Retina (tissue), 1 donor: ENCODE measurements at places on chromosomes 13 and 19.

GRCh38 chr19:21901861-21902260, 65.9 kb upstream of the ZNF43 start:
- no peak for DNase-seq

- DNase-seq, result no peak
Measured at GRCh38 chr13:31755803-31756212, 16.5 kb downstream of the RXFP2 start.

DNA sequence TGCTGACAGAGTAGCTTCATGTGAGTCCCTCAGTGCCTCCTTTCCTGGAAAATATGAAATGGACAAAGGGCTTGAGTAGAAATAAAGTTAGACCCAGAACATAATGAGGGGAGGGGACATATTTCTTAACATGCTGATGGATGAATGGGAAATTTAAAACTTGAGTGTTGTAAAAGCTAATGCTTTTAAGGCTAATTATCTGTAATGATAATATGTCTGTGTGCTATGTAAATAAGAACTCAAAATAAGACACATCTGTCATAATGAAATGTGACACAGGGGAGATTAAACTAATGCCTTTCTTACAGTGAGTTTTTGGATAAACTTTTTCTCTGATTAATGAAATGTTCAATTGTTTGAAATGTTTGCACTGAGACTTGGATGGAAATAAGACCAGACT, 65.8 kb upstream of the RFXAP start:
- DNase-seq, result no peak

GRCh38 chr13:114149774-114150740, 17.6 kb upstream of the RASA3 start:
- no peak for DNase-seq

GRCh38 chr19:55519451-55520311, 17.3 kb downstream of the SBK2 start:
- DNase-seq, result no peak

DNA sequence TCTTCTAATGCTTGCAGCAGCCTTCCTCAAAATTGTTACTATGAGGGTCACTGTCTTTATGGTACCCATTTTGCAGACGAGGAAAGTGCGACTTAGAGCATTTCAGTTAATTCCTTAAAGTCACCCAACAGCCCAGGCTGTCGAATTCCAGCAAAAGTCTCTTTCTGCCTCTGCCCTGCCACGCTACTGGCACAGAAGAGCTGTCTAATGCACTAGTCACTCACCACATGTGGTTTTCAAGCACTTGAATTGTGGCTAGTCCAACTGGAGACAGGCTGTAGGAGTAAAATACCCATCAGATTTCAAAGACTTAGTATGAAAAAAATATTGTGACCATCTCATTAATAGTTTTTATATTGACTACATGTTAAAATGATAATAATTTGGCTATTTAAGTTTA, 1.7 kb downstream of the FPR1 start:
- no peak for DNase-seq

DNA sequence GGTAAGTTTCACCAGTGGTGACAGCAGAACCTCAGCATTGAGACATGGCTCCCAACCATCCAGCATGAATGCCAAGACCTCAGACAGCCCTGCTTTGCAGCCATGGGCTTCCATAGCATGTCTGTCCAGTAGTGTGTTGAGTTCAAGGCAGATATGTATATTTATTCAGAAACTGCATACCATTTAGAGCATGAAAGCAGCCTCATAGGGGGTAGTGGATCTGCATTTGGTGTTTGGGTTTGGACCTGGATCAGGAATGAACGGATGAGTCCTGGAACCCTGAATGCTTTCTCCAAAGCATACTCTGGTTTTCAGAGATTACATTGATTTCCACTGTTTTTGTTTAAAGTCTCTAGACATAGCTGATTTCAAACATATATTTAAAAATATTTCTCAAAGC, 114.3 kb downstream of the ESD start:
- no peak for DNase-seq

- DNase-seq, result no peak
Measured at GRCh38 chr19:47493378-47494210, 9.6 kb upstream of the KPTN start.

DNA sequence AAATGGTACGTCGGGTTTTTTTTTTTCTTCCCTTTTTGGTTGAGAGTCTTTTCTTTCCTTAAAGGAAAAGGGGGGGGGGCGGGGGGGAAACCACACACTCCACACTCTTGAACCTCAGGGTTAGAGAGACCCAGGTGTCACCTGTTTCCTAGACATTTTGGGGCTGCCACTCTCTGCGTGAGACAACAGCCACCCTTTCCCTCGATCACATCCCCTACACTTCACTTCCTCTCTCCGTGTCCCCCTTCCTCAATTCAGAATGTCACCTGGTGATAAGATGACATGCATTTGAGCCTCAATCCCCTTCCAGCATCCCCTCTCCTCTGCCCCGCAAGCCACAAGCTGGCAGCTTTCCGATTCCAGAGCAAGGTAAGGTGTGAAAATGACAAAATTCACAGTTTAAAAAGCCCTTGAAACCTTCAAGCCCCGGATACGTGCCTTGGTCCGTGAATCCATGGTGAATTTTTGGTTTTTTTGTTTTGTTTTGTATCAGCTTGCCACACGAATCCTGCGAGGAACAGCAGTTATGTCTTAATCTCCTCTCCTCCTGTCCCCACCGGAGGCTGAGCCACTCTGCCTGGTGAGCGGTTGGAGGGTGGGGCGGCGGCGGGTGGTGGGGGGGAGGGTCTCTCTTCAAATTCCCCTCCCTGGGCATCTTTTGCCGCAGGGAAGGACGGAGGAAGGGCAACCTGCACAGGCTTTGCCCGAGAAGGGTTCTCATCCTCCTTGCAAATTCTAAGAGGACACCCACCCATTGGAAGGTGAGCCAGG, 4.2 kb downstream of the PTPRS start:
- DNase-seq, result no peak

GRCh38 chr13:98707281-98707999, 45.0 kb downstream of the SLC15A1 start:
- DNase-seq, result no peak

DNA sequence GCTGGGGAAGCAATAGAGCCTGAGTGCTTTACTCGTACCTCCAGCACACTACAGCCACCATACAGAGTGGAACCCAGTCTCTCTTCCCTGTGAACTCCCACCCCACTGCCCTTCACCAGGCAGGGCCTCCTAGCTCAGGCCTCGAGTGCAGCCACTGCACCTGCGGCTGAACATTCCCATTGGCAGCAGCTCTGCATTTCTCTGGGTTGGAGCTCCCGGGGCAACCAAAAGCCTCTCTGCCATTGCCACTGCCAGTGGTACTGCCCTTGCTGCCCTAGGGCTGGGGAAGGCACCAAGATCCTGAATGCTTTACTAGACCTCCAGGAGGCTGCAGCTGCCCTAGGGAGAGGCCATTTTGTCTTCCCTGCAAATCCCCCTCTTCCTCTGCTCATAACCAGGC, 266.8 kb downstream of the TDRD3 start:
- DNase-seq, result no peak

- DNase-seq, result no peak
Measured at GRCh38 chr13:46712524-46712923, 84.4 kb downstream of the ESD start.

- no peak for DNase-seq
Measured at GRCh38 chr13:33875618-33876401, 57.9 kb downstream of the RFC3 start.

GRCh38 chr13:49494645-49495044, 1.1 kb upstream of the PHF11 start:
- no peak for DNase-seq

GRCh38 chr13:20209948-20210347, 17.2 kb upstream of the GJB2 start:
- DNase-seq, result no peak

DNA sequence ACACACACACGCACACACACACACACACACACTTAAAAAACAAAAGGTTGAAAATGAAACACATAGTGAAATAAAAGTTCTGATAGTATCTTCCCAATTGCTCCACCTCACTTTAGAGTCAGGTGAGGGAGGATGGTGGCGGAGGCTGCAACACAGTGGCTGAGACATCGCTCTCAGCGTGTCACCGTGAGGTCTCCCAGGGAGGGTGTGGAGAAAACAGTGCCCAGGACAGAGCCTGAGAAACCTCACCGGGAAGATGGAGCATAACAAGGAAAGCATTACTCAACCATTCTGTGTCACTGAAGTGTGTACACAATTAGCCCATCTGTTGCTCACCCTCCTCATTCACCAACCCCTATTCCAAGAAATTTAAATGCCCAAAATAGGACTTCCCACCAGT, 111.4 kb upstream of the USP29 start:
- no peak for DNase-seq

- DNase-seq, result no peak
Measured at GRCh38 chr13:29946093-29946492, 95.7 kb upstream of the UBL3 start.

DNA sequence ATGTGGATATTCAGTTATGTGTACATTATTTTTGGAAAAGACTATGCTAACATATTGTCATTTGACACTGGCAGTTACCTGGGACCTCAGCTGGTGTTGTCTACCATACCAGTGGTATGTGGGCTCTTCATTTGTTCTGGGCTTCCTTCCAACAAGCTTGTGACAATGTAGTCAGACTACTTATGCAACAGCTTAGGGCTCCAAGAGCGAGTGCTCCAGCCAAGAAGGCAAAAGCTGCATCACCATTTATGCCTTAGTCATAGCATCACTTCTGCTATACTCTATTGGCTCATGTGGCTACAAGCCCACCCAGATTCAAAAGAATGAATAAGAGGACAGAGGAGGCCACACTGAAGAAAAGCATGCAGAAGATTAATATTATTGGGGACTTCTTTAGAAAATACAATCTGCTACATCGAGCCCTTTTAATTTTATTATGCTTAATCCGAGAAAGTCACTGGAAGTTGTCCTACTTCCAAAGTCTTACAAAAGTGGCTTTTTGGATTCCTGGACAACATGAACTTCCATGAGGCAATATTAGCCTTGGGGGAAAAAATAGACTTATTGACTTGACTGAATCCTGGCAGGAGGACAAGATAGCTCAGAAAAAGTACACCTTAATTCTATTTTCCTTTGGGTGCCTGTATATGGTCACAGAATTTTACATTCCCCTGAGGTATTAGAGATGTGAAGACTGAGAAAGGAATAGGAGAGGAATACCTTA, 529.4 kb upstream of the HTR2A start:
- DNase-seq, result no peak

DNA sequence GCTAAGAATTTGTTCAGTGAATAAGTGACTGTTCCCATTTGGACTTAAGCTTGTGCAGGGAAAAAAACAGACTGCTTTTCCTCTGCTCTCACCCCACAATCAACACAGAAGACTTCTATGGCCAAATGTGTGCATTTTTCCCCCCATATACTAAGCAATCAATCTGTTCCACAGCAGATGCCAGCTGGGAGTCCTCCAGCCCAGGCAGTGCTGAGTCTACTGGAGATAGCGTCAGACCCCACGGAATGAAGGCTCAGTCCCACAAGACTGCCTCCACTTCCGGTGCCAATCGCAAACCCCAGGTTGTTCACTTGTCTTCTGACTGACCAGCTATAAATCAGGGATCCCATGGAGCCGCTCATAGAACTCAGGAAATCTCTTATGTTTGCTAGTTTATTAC, 69.5 kb upstream of the ANKRD10 start:
- no peak for DNase-seq

- no peak for DNase-seq
Measured at GRCh38 chr19:49343123-49343522, 7.9 kb downstream of the CD37 start.

GRCh38 chr19:33676999-33677665, 55.4 kb downstream of the CHST8 start:
- no peak for DNase-seq

- no peak for DNase-seq
Measured at GRCh38 chr19:2045501-2046045, 5.5 kb downstream of the MKNK2 start.

GRCh38 chr19:30653646-30654386, 281.6 kb downstream of the ZNF536 start:
- no peak for DNase-seq

DNA sequence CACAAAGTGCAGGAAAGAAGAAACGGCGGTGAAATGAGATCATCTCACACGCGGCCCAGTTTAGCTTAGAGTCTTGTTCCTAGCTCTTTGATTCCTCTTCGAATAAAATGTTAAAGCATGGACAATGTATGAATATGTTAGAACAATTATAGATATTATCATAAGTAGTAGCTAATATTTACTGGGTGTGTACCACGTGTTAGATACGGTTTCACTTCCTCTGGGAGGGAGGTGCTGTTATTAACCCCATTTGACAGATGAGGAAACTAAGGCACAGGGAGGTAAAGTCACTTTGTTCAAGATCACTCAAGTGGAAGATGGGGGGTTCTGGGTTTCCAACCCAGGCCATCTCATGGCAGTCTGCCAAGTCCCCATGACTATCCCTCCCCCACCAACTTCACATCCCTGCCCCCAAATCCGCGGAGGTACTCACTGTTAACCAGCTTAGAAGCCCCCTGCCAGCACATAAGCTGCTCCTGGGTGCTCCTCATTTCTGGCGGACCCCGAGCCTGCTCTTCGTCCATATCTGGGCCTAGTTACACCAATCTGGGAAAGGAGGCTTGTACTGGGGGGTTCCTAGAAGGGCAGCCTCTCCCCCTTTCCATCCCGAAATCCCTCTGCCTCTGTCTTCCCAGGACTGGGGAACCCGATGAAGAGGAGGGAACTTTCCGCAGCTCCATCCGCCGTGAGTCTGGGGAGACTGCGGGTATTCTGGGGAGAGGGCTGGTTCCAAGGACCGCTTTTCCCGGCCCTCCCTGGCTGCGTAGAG, 1.0 kb upstream of the FXYD7 start:
- peak; percentile 53 for DNase-seq

DNA sequence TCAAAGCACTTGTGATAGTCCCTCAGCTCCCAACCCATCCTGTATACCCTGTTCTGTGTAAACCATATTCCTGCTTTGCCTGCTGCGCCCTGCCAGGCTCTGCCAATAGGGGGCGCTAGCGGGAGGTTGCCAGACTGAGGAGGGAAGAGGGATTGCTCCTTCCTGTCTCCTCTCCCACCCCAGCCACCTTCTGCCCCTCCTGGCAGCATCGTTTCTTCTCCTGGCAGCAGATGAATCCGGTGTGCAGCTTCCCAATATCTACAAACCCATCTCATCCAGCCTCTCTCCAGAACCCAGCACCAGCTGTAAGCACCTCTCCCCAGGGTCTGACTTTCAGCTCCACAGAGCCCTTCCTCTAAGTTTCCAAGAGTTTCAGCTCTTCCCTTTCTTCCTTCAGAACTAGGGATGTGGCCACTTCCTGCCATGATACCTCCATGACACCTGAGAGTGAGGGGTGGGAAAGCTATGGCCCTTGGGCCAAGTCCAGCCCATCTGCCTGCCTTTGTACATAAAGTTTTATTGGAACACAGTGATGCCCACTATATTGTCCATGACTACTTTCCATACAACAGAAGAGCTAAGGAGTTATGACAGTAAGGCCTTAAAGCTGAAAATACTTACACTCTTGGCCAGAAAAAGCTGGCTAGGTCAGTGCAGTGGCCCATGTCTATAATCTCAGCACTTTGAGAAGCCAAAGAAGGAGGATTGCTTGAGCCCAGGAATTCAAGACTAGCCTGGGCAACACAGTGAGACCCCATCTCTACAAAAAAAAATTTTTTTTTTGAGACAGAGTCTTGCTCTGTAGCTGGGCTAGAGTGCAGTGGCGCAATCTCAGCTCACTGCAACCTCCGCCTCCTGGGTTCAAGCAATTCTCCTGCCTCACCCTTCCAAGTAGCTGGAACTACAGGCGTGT, 34.5 kb upstream of the ATP1A3 start:
- DNase-seq, result peak; percentile 30

GRCh38 chr19:16625163-16625958, 2.6 kb downstream of the MED26 start:
- no peak for DNase-seq
